Frontal cortex (tissue), 4 donors: ENCODE measurements at places on chromosomes 5 and 9.

GRCh38 chr9:36891341-36891811, 142.7 kb downstream of the PAX5 start:
- no peak for DNase-seq

- DNase-seq: no peak
These were observed 34.6 kb upstream of the ZFR start for GRCh38 chr5:32479096-32479495.

GRCh38 chr5:180338001-180338707, 15.0 kb downstream of the GFPT2 start:
- DNase-seq: no peak

DNA sequence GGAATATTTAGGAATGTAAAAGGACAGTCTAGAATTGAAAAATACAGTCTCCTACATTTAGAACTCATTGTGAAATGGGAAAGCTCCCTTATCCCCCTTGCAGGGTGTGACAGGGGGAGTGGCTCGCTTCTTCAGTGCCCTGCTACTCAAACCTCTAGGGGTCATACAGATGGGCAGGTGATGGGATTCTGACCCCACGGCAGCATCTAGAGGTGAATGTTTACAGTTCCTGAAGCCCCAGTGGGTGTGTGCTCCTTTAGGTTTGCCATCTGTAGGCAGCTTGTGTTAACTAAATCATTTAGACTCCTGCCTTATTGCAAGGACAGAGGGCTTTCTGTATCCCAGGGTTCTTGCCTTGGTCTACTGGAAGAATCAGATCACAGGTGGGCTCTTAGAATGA, 271.0 kb upstream of the MPDZ start:
- no peak for DNase-seq

GRCh38 chr9:29974197-29974596, 2400.9 kb upstream of the C9orf72 start:
- DNase-seq: no peak

DNA sequence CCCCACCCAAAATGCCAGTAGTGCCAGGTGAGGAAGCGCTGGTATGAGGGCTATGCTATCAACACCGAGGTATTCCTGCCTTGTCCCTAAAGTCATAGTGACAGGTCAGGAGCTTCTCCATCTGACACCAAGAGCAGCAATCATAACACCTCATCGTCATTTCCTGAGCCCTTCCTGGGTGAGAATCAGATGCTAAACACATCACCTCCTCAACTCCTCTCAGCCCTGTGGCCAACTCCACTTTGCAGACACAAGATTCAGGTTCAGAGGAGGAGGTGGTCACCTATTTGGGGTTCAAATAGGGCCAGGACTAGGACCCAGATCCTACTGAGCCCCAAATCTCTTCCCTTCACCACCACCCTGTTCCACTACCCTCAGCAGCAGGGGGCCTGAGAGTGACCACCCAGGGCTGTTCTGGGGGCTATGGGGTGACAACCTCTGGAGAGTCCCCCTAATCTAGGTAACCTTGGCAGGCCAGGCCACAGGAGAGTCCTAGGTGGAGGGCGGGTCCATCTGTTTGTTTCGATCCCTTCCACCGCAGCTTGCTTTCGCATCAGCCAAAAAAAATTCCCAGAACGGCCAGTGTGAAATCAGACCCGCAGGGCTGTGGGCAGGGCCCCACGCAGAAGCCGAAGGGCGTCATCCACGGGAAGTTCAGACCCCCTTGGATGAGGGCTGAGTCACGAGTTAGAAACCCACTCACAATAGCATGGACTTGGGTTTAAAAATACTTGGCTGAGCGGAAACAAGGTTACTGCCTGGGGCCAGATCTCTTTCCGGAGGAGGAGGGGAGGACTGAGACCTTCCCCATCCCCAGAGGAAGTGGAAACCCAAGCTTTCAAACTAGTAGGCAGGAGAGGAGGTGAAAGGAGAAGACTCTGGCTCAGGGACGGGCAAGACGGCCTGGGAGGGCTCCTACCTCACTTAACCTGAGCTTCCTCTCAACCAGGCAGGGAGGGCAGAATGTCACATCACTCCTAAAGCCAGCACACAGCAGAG, 8.7 kb downstream of the STK10 start:
- no peak for DNase-seq

- no peak for DNase-seq
These were observed 221.8 kb downstream of the SNX18 start for GRCh38 chr5:54739371-54739770.

GRCh38 chr5:1525624-1526189, 1.9 kb upstream of the LPCAT1 start:
- DNase-seq: no peak

GRCh38 chr9:75186767-75187380, 98.6 kb downstream of the OSTF1 start:
- no peak for DNase-seq

GRCh38 chr5:177484902-177485549, 11.6 kb upstream of the DBN1 start:
- DNase-seq: no peak

- no peak for DNase-seq
These were observed 250.3 kb downstream of the TMEM232 start for GRCh38 chr5:110476164-110476563.

GRCh38 chr9:89891591-89892304, 286.9 kb downstream of the GADD45G start:
- peak; percentile 22 for DNase-seq

DNA sequence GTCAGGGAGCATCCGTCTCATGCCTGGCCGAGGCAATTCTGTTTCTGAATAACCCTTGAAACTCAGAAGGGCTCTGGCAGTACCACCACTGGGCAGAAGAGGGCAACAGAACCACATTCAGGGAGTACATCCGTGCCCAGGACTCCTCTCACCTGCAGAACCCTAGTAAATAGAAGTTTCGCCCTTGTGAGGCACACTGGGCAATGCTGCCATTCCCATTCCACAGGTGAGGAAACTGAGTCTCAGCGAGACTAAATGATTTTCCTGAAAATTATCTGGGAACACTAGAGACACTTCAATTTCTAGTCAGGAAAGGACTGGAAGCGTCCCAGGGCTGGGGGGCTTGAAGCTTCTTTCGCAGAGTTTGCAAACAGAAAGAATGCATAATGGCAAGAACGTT, 74.7 kb downstream of the FGF1 start:
- DNase-seq: peak; percentile 49

GRCh38 chr5:172063463-172064235, 57.2 kb upstream of the FBXW11 start:
- DNase-seq: no peak

GRCh38 chr9:117400171-117400570, 14.7 kb downstream of the ASTN2 start:
- DNase-seq: no peak

- no peak for DNase-seq
These were observed 347.6 kb downstream of the PTPRD start for GRCh38 chr9:10265153-10265631.

GRCh38 chr5:10556289-10556807, 7.5 kb upstream of the ANKRD33B start:
- DNase-seq: no peak

DNA sequence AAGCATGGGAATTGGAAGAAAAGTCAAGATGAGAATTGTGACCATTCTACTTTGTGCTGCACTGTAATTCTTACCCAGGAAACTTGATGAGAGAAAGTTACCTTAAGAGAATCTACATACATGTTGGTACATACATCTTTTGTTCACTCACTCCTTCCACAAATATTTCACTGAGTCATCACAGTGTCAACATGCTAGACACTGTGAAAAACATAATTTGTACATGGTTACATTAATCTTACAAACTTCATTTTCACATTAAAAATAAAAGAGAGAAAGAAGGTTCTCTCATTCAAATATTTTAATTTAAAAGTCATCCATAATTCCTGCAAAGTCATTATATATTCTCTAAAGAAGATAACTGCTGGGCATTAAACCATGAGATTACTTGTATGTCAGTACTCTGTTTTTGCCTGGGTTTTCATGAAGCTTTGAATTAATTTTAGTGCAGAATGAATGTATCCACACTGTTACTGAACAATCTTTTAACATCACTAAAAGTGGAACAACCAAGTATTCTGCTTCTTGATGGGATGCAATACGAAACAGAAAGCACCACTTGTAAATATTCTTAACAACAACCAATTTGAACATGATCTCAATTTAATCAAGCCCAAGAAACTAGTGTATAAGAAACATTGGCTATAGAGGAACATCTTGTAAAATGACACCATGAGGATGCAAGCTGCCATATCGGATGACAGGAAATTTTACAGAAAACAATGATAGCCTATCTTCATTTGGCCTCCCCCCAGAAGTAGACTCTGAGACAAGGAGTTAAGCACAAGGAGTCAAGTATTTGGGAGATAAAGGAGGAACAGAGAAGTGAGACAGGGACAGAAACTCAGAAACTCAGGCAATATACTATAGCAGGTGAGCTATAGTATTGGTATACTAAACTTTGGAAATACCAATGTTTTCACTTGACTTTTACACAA, 28.4 kb downstream of the ERP44 start:
- DNase-seq: no peak

DNA sequence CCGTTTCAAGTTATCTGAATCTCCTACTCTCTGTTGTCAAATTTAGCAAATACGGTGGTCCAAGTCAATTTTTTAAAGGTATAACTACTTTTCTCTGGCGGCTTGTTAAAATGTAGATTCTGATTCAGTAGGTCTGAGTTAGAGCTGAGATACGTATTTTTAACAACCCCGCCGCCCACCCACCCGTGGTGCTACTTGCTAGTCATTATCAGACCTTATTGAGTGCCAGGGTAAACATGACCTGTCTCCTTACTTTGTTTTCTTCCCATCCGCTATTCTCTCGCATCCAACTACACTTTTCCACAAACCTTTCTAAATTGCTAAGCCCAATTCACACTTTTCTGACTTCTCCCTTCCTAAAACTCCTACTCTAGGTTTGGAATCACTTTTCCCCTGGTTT, 694 bp upstream of the PLAA start:
- no peak for DNase-seq

- DNase-seq: no peak
These were observed 12.6 kb upstream of the CEMIP2 start for GRCh38 chr9:71780953-71781352.

- DNase-seq: no peak
These were observed 91.1 kb upstream of the CEP78 start for GRCh38 chr9:78144663-78145377.

- peak; percentile 4 for DNase-seq
These were observed 191.0 kb downstream of the RAB3C start for GRCh38 chr5:58773744-58774441.

DNA sequence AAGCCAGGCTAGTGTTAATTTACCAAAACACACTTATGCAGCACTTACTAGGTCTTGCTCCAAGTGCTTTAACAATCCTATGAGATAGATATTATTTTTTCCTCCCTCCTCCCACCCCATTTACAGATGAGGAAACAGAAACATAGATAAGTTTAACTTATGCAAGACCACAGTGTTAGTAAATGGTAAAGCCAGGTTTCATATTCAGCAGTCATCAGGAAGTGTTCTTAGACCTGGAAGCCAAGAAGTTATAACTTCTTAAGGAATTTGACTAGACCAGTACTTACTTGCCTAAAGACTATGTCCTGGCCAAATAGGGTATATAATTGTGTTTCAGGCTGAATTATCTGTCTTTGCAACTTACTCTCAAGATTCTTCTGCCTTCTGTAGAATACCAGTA, 15.9 kb downstream of the ABHD17B start:
- no peak for DNase-seq

DNA sequence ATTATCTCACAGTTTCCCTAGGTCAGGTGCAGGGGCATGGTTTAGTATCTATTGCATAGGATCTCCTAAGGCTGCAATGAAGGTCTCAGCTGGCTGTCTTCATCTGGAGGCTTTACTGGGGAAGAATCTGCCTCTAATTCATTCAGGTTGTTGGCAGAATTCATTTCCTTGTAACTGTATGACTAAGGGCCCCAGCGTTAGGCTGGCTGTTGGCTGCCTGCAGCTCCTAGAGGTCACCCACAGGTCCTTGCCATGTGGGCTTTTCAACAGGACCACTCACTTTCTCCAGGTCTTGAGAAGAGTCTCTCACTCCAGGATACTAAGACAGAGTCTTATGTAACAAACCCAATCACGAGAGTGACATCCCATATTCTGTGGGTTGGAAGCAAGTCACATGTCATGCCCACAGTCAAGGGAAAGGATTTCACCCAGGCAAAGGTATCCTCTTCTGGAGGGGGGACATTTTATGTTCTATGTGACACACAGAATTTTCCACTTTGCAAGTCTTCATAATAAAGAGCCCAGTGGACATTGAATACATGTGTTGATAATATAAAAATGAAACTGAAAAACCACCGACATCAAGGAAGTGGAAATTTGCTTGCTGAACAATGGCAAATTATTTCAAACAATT, 38.2 kb downstream of the HMHB1 start:
- no peak for DNase-seq

DNA sequence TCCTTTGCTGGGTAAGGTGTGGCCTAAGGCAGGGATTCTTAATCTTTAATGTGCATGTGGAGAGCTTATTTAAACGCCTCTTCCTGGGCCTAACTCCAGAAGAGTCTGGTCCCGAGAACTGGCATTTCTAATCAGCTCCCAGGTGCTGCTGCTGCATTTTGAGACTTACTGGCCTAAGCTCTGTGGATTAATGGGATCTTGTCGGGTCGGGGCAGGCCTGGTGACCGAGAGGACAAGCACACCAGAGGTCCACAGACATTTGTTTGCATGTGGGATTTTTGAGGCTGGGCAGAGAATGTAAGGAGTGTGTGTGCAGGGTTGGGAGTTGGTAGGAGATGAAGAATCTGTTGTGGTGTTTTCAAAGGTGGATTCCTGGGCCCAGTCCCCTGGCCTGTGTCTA, 95.0 kb upstream of the DAP start:
- no peak for DNase-seq

DNA sequence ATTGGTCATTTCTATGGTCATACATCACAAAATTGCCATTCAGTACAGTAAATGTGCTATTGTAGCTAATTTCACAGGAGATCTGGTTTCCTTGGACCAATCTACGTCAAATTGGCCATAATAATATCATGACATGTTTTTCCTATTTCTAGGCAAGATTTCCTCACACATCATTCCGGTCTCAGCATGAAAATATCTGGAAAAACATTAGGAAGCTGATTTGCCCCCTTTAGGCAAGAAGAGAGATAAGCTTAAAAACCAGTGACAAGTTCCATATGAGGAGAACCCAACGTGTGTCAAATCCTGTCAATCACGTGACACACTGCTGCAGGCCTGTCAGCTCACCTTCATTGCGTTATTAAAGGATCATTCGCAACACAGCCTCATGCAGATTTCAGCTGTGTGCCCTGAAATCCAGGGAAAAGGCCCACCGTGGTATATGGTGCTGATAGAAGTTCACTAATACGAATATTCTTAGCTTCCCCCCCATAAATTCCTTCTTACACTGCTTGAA, 153.3 kb downstream of the ST8SIA4 start:
- no peak for DNase-seq

GRCh38 chr9:127837346-127837745, 17.1 kb downstream of the ENG start:
- no peak for DNase-seq

- no peak for DNase-seq
These were observed 122.5 kb downstream of the MEF2C start for GRCh38 chr5:88760527-88760926.

GRCh38 chr5:80569961-80570786, at the start of gene ANKRD34B:
Gene ANKRD34B, minus strand, starts transcription at chr5:80570280. Its CDS starts 10,261 bp downstream, at chr5:80560019.
- DNase-seq: no peak

GRCh38 chr5:180555168-180555921, 36.0 kb downstream of the SCGB3A1 start:
- no peak for DNase-seq

GRCh38 chr9:83536332-83536731, 1.9 kb downstream of the FRMD3 start:
- DNase-seq: no peak

GRCh38 chr5:104111632-104112031, 549.0 kb upstream of the NUDT12 start:
- DNase-seq: no peak
